ENCODE measurements at places on chromosomes 12 and 14.

DNA sequence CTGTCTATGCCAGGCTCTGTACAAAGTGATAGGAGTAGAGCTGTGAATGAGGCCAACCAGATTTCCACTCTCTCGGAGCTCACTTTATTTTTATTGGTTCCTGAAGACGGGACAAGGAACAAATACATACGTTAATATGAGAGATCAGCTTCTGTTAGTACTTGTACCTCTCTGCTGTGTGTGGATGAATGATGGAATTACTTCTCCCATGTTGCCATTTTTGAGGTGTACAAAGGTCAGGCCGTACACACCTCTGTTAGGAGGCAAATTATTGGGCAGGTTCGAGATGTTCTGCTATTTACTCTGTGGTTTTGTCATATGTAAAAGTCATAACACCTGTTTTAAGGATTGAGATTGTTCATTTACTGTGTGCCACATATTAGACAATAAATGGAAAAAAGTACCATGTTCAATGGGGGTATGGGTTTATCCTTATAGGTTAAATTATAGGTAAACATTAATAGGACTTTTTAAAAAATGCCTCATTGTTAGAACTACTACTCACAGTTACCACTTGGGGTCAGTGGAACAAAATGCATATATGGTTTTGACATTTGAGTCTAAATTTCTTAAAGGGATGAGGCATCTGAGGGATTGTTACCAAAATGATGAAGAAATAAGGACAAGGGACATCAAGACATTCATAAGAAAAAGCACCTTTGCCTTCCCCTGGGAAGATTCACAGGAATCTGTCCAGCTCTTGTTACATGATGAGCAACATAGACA is 26.9 kb downstream of the WBP11 start:
- DNase-seq = no peak

GRCh38 chr14:72636871-72637270 is 257.0 kb downstream of the DPF3 start:
- no peak for DNase-seq

DNA sequence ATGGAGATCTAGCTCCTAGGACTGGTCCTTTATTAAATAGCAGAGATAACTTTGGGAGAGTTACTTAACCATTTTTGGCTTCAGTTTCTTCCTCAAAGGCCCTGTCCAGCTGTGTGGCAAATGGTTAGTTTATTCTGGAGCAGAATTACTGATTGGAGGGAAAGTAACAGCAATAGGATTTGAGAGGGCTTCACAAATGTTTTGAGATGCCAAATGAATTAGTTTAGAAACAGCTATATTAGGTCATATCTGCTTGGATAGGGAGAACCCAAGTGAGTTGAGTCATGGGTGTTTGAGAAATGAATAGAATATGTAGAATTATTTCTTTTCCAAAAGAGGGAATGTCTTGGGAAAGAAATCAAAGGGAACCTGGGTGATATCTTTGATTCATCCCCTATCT is 17.5 kb downstream of the RASSF3 start:
- DNase-seq = no peak

DNA sequence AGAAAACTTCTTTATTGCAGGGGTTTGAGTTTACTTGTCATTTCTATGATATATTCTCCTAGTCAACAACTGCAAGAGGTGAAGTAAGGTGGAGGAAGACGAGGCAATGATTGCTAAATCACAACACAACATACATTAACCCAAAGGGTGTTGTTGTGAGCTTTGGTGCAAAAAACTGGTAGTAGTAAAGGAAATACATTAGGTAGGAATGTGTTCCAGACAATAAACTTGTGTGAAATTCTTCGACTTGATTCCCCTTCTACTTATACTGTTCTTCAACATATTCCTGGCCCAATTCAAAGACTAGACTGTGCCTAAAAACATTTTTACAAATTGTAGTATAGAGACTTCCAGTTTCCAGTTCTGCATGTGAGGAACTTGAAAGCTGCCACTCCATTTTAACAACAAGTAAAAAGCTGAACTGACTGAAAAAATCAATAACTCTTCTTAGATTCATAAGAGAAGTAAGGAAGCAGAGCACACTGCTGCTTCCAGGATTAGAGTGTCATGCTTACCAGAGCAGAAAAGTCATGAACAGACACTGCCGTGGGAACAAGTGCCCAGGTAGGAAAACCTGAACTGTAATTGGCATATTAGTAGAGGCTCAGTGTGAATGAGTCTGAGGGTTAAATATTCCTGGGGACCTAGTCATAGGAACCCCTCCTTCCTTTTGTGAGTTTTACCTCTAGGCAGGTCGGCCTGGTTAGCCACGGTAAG is 22.2 kb downstream of the COX8C start:
- DNase-seq = no peak

- no peak for DNase-seq
These were observed 11.1 kb upstream of the TMPO start for GRCh38 chr12:98504368-98504617.

GRCh38 chr12:608921-609320 is 54.3 kb downstream of the NINJ2 start:
- no peak for DNase-seq

GRCh38 chr12:108559748-108560147 is 1.2 kb downstream of the SART3 start:
- no peak for DNase-seq

GRCh38 chr12:114984634-114985061 is 300.7 kb upstream of the TBX3 start:
- no peak for DNase-seq

DNA sequence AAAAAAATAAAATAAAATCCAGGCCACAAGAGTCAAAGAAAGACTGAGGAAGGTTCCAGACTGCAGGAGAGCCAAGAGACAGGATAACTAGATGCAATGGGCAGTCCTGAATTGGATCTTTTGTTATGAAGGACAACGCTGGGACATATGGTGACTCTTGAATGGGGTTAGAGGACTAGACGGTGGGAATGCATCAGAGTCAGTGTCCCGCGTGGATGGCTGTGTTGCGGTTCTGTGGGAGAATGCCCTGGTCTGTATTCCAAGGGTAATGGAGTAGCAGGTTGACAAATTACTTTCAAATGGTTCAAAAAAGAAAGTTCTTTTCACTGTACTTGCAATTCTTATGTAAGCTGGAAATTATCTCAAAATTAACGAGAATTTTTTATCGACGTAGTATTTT is 20.1 kb downstream of the SSH1 start:
- DNase-seq = no peak

DNA sequence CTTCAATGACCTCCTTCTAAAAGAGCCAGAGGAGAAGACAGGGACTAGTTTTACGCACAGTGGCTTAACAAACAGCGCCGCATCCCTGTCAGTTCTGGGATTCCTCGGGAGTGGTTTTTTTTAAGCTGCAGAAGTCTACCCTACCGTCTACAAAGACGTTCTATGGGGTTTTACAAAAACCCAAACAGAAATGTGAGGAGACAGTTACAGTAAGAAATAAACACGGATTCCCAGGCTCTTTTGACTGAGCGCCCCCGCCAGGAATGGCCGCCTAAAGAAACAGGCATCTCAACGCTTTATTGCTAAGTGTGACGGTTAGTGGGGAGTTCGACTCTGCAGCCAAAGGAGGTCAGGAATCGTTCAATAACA is 484 bp downstream of the ALKBH1 start:
- no peak for DNase-seq

- no peak for DNase-seq
These were observed 921.2 kb upstream of the FOXG1 start for GRCh38 chr14:27845241-27845850.

DNA sequence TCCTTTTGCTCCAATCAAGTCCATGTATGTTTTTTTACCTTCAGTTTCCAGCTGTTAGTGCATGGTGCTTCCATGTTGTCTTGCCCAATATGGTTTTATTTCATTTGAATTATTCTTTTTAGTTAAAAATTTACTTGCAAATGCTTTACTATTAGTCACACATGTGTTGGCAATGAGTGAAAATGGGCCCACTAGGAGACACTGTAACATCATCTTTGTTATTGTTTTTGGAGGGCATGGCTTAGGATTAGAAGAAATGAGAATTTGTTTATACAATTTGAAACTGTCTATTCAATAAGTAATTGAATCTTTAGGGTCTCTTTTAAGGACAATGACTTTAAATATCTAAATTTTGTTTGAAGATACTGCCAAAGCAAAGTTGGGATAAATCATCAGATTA is 133.7 kb downstream of the BRMS1L start:
- no peak for DNase-seq

DNA sequence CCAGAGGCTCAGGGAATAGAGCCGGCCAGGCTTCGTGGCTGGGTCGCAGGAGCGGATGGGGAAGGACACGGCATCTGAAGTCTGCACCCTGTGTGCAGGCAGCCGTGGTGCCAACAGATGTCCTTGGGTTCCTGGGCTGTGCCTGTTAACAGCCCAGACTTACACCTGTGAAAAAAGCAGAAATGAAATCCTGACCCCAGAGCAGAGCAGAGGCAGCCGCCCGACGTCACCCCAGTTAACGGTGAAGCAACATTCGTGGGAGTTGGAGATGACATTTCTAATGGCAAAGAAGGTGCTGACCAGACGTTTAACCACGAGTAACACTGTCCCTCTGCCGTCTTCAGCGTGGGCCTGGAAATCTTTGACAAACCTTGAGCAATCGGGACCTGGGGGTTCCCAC is 200.3 kb upstream of the DIO3 start:
- DNase-seq = no peak

DNA sequence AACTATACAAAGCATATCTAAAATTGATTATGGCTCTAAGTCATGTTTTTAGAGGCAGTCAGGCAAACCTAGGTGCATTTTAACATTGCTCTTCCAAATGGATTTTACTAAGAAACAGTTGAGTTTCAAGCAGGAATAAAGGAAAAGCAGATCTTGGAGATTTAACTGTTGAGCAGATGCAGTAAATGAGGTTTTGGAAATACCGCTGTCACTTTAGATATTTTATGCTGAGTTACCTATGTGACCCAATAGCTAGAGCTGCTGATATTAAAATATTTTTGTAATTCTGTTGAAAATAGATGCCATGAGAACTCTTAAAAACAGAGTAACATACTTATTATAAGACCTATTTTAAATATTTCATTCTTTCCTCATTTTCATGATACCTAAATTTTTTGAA is 181.4 kb downstream of the SYT1 start:
- DNase-seq = no peak

DNA sequence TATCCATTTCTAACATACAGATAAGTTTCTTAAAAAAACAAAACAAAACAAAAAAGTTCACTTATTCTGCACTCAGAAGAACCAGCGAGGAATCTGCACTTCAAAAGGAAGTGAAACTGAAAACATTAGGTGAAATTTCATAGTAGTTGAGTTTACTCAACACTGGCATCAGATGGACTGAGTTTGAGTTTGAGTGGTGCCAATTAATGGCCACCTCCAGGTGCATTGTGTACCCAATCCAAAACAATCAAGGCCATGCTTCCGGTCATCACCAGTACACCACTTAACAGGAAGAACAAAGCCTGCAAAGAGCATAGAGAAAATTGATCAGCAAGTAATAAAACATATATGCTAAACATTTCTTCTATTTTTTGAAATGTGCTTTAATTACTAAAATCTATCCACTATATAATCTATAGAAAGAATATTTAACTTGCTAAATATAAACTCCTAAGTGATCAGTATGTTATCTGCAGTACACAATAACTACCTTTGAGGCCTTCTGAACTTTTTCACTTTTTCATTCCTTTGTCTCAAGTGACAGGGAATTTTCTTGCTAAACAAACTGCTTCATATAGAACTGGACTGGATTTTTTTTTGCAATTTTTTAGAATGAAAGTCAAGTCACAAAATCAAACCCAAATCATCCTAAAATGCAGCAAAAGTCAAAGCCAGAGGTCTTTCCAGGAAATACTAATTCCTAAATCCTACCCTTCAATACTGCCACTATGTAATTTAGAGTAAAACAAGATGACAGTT is 11.5 kb downstream of the SLC38A2 start:
- no peak for DNase-seq

DNA sequence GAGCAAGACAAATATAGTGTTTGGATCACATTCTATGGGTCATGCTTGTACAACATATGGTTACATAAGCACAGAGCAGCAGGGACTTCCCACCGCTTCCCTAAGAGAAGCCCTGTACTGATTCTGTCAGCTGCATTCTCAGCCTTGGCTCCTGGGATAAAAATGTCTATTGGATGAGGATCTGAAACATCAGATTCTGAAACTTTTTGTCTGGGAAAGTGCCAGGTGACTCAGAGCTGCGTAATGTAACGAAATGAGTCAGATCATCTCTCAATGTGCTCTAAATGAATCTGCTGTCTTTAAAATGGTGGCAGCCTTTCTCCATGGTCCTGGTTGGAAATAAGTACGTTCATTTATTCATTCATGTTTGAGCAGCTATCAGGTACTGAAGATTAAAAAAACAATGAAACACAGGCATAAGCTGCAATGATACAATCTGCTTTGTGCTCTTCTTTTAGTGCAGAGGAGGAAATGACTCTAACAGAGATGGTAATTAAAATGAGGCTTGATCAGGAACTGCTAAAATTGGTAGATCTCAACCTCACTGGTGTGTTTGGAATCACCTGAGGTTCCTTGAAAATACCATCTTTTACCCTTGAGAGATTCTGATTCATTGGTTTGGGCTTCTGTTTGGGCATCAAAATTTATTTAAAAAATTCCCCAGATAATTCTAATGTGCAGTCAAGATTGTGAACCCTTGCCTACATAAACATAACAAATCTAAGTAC is 99.1 kb upstream of the NAP1L1 start:
- no peak for DNase-seq
